ENCODE measurements at places on chromosomes 2 and 18.

DNA sequence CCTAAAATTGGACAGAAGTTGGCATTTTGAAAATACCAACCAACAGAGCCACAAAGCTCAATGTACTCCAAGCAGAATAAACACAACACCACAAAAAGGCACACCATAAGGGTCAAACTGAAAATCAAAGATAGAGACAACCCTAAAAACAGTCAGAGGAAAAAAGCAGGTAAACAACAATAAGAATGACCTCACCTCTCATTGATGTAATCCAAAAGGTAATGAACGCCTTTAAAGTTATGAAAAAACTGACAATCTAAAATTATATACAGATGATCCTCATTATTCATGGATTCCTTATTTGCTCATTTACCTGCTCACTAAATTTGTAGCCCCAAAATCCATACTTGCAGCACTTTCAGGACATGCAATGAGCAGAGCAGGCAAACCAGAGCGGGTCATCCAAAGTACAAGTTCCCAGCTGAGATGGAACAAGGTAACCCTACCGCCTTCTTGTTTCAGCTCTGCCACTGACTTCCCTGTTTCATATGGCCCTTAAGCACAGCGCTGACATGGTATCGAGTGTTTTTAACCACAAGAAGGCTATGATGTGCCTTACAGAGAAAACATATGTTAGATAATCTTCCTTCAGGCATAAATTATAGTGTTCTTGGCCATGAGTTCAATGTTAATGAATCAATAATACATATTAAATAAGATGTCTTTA is 17.0 kb downstream of the RTN4 start:
- DNase-seq = no peak

DNA sequence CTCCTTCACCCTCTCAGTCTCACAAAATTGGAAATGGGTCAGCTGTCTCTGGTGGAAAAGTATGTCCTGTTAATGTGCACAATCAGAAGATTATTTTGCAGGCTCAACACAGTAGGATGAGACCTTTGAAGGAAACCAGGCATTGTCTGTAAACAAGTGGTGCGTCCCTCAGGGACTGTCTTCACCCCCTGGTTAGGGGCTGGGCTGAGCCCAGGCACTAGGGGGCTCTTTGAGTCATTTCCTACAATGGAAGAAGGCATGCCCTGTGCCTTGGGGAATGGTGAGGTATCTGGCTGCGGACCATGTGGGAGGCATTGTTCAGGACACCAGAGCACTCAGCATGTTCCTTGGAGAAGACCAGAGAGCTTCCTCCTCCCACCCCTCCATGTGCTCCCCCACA is 26.8 kb downstream of the PKDCC start:
- DNase-seq = no peak

DNA sequence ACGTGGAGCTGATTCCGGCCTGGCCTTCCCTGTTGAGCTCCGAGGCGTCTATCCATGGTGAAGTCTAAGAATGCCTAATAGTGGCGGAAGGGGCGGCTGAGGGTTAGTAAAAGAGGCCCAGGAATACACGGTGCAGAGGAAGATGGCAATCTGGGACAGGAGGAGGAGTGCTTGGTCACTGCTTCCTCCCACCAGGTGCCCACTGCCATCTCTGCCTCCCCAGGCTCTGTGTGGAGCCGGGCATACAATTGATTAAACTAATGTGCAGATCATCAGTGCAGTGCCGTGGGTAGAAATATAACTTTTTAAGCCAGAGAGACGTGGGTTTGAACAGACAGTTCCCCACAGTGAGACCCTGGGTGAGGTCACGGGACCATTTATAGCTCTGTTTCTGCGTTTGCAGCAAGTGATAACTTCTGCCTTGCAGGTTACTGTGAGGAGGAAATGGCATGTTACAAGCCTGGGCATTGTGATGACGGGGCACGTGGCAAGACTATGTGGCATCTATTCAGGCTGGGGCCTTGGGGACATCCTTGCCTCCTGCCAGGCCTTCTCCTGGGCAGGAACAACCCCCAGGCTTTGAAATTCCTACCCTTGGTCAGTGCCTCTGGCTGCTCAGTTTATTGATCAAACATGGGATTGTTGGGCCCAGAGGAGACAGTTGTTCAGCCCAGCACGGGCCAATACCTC is 204.9 kb downstream of the ASB1 start:
- no peak for DNase-seq

GRCh38 chr2:45004562-45005191 is 4.6 kb downstream of the SIX2 start:
- no peak for DNase-seq

DNA sequence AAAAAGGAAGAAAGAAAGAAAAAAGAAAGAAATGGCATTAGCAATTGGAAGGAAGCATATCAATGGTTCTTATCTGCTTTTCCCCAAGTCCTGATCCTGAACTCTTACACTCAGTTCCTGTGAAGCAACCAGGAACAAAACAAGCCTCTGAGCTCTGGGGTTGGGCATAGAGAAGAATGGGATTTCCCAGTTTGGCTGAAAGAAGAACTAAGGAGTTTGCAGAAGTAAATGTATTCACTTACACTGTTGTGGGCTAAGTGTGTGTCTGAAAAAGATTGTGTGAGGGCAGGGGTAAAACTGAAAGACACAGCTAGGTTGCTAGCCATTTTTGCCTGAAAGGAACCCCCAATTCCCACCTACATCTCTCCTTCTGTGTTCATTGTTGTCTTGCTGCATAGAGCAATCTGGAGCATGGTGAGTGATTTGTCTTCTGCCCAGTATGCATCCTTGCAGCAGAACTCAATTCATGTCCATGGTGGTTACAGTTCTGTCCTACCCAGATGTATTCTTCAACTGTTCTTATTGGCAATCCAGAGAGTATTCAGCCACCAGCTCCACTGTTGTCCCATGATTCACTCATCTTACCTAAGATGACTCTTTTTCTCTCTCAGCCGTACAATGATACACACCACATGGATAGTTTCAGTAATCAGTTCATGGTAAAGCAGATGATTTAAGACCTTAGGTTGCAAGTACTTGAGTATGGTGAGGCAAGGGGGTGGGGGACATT is 348.7 kb downstream of the ARHGAP15 start:
- DNase-seq = no peak

DNA sequence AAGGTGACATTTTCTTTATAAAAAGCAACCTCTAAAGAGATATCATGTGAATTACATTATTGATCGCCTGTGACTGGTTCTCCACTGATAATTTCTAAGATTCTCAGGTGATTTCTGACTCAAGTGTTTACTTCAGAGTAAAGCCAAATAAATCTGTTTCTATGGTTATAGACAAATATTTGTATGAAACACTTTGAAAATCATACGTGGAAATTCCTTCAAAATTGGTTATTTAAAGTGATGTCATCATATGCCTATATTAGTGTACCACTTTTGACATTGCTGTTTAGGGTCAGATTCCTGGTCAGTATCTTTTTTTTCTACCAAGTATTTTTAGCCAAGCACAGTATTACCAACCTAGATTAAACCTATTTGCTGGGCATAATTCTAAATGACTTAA is 881.3 kb upstream of the FAM98A start:
- no peak for DNase-seq

- no peak for DNase-seq
These were observed 359.9 kb downstream of the ARHGAP15 start for GRCh38 chr2:143489145-143489544.

- no peak for DNase-seq
These were observed 93.7 kb upstream of the SH3BP4 start for GRCh38 chr2:234858145-234858544.

DNA sequence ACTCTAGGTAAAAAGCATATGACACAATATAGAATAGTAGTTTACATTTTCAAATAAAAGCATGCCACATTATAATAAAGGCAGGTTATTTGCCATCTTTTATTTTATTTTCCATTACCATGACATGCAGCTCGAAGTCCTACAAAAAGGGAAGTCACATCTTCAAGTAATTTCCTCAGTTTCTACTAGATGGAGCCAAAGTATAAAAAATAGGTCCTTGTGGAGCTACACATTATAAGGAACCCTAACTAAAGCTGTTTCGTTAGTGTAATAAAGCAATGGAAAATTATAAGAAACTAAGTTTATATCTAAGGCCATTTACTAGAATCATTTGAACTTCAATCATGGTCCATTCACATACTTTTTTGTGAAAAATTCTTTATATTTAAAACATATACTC is 674.5 kb downstream of the KCNJ3 start:
- no peak for DNase-seq

- no peak for DNase-seq
These were observed 32.5 kb downstream of the PNO1 start for GRCh38 chr2:68189991-68190784.

DNA sequence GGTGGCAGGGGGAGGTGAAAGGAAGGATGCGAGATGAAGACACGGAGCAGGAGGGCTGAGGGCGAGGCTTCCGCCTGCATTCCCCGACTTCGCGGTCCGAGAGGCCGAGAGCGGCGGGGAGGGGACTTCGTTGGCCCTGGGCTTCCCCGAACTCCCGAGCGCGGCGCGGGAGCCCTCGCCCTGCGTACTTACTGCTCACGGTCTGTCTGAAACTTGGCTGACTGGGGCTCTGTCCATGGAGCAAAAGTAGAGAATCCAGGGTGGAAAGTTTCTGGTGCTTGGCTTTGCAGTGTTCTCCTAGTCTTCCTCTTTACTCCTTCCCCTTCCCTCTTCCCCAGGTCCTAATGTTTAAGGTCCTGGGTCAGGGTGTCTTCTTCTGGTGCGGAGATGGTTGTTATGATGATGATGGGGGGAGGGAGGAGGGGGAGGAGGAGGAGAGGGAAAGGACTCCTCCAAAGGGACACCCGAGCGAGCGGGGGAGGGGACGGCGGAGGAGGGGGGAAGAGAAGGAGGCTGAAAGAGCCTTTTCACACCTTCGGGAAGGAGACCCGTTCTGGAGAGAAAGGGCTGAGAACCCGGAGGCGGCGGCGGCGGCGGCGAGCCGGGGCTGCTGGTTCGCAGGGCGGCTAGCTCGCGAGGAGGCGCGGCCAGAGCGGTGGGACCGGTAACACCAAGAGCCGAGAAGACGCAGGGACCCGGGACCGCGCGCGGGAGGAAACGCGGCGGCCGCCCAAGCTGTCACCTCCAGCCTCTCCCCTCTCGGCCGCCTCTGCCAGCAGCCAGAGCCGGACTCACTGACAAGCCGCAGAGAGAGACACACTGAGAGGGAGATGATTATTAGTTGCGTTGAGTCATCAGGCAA is at the start of gene SATB2:
TSS of gene SATB2 (minus strand) at position 793 of the 862 bp plus-strand sequence. CDS start 1,902 bp downstream, outside the sequence.
- no peak for DNase-seq

GRCh38 chr2:114063346-114063745 is 173.5 kb downstream of the ACTR3 start:
- DNase-seq = no peak

DNA sequence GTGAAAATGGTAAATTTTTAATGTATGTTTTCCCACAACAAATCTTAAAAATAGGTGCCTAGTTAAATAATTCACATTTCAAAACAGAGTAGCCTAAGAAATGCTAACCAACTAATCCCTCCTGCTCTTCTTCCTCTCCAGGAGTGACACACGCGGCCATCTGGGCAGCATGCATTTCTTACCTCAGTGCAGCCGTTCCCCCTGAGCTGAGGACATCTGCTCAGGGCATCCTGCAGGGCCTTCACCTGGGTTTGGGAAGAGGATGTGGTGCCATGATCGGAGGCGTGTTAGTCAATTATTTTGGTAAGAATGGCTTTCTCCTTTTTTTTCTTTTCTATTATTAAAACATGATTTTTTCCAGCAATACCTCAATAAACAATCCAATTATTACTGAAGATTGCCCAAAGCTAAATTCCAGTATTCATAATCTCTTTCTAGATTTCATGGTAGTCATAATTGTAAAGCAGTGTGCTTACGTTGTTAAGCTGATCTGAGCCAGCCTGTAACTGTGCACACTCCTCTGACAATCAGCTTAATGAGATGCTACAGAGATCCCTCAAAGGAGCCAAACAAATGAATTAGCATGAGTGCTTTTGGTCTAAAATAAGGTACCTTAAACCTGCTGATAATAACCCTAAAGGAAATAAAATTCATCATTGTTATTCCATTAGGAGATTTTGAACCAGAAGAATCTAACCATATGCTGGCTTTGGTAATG is 45.8 kb downstream of the NEMP2 start:
- no peak for DNase-seq

DNA sequence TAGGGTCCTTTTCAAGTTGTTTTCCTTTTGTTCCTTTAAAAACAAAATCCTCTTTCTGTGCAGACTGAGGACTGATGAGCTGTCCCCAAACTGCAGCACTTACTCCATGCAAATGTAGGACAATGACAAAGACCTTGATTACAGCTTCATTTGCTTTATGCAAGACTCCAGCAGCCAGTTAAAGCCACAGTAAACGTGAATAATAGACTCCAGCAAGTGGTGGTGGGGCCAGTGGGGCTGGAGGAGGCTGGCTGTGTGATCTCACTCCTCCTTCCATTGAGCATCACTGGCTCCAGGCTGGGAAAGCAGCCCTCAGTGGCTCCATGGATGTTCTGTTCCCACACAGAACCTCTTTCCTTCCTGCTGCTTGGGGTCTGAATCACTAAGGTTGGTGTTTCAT is 306.0 kb upstream of the CELF4 start:
- DNase-seq = no peak

DNA sequence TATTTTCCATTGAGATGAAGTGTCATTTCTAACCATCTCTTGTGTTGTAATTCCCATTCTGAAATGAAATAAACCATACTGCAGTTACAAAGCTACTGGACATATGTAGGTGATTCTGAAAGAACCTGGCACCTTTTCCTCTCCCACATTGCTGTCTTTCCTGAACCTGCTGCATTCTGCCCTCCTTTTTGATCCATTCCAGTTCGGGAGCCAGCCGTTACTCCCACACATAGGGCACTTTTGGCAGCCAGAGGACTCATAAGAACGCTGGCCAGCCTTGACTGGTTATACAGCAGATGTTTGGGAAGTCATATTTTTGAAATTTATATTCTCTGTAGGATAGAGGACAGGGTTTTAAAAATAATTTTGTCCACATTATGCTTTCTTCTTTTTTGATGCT is 369.8 kb upstream of the CDH7 start:
- no peak for DNase-seq

GRCh38 chr2:74703373-74703772 is 49.3 kb downstream of the SEMA4F start:
- no peak for DNase-seq

DNA sequence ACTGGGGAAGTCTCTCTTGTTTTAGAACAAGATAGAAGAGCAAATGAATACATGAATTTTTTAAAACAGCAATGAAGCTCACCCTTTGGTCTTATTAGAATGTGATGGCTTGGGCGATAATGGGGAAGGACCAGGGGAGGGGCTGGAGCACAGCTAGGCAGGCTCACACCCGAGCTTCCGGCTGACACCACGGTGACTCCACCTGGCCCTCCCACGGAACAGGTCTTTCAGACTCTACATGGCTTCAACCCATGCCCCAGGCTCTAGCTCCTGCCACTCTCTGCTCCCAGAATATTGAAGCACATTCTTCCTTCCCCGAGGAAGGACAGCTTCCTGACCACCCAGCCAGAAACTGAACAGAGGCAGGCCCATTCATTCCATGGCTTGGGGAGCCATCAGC is 127.5 kb upstream of the AGAP1 start:
- no peak for DNase-seq

DNA sequence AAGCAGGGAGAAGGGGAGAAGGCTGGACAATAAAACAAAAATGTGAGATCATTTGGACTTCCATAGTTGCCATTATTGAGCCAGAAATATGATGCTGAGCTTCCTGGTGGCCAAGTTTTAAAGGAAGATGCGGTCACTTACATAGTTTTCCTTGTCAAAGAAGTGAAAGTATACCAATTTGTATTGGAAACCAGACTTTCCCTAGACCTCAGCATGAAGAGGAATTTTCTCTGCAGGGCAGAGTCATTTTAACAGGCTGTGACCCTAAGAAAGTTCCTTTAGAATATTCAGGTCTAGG is 111.0 kb downstream of the GATA6 start:
- no peak for DNase-seq

- DNase-seq = no peak
These were observed 1125.0 kb upstream of the FAM98A start for GRCh38 chr2:34724107-34724506.

GRCh38 chr18:51757255-51757924 is 559.9 kb upstream of the MEX3C start:
- DNase-seq = no peak

Measured in left lobe of liver (tissue), 2 donors.